ENCODE measurements at places on chromosomes 12 and 14.

DNA sequence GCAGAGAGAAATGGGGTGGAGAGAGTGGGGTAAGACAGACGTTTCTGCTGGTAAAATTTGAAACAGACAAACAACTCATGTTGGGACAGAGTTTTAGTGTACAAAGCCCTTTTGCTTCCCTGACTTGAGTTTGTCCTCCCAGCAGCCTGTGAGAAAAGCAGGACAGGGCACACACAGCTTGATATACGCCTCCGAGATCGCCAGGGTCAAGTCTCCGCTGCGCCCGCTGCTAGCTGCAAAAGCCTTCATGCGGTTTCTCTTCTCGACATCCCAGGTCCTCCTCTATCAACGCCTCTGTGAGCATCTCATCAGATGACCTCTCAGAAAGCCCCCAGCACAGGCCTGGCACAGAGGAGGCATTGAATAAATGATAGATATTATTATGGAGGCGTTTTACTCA lies 9.4 kb upstream of the BCL11B start:
- no peak for DNase-seq

GRCh38 chr12:97595936-97596335 lies 133.3 kb downstream of the RMST start:
- no peak for DNase-seq

- DNase-seq: no peak
Measured at GRCh38 chr12:121608301-121608700, 18.0 kb upstream of the ORAI1 start.

- no peak for DNase-seq
Measured at GRCh38 chr12:125346362-125346761, 281.1 kb downstream of the AACS start.

DNA sequence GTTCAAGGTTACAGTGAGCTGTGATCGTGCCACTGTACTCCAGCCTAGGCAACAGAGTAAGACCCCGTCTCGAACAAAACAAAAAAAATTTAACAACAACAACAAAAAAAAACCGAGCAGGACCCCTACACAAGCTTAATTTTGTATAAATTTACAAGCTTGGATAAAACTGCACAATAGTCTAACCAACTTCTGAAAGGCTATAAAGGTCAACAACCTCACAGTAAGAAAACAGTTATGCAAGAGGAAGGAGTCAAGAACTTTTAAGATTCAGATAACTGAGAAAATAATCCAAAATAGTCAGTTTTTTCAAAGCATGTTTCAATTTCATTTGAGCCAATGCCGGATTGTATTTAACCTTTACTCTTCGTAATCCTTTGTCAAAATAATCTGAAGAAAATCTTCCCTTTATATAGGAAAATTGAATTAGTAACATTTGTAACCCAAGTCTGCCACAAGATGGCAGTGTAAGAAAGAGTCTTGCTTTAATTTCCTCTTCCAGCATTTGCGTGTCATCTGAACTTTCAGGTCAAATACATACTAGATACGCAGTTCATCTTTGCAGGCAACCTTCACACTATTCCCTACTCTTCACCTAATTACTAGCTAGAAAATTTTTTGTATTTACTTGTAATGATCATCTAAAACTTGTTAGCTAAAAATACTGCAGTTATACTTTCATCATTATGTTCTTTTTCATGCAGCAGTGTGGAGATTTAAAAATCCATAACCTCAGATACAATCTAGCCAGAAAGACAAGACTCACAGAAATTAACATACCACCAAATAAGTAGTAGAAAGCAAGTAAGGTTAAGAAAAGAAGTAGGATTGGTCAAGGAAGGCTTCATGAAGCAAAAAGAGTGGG lies 5.8 kb downstream of the CCNB1IP1 start:
- no peak for DNase-seq

DNA sequence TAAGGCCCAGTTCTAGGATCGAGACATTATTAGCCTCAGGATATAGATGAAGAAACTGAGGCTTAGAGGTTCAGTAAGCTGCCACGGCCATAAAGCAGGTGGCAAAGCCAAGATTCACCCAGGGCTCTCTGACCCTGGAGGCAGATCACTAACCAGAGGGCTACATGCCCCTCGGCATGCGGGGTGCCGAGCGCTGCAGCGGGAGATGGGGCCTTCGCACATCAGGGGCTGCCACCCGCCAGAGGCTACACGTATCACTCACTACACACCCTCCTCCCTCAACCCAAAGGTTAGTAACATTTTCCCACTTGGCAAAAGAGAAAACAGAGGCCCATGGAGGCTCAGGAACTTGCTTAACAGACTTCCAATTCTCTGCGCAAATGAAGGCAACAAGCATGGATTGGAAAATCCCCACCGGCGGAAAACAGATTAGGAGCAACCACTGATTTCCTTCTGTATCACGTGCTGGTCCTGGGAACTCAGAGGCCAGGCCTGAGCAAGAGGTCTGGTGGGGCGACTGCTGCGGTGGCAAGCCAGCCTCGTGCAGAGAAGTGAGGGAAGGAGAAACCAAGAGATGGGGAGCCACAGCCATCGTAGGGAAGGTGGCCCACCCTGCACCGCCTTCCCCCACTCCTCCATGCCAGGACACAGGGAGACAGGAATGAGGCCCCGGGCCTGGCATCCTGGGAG lies 6.0 kb downstream of the CCDC85C start:
- no peak for DNase-seq

DNA sequence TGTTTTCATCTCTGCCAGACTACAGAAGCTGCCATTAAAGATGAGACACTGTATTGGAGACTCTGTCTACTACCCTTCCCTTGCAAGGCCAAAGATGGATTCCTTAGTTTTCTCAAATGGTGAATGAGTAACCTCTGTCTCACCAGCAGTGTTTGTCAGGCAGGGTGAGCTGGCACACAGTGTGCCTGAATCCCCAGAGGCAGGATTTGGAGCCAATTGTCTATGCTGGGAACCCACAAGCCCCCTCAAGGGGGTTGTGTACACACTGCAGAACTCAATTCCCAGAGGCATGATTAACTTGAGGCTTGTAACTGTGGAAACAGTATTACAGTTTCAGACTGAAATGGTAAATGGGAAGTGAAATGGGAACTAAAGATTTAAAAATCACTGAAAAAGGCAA lies 136.8 kb upstream of the PTPRB start:
- DNase-seq: no peak

DNA sequence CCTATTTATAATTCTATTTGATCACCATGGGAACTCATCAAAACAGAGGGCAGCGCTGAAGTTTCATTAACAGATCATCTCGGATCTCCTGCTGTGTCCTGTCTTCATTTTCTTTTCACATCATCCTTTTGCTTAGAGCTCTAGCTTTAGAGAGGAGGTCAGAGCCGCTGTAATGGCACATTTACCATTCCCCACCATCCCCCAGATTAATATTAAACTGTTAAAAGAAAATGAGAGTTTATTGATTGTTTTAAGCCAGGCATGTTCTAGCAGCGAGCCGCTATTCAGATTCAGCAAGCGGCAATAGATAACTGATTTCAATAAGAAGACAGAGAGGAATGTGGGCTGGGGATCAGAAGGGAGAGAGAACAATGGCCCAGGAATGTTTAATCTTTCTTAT lies 308.8 kb downstream of the EGLN3 start:
- no peak for DNase-seq

DNA sequence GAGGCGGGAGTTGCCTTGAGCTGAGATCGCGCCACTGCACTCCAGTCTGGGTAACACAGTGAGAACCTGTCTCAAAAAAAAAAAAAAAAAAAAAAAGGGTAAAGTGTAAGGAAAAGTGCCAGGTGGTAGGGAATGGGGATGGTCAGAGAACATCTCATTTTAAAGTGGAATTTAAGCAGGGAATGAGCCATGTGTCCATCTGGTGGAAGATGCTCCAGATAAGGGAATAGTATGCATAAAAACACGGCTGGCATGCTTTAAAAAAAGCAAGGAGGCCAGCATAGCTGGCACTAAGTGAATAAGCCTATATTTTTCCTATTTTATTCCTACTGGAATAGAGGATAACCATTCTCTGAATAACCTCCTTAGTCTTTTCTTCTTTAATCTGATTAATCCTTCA lies 33.7 kb downstream of the FAM186A start:
- no peak for DNase-seq

DNA sequence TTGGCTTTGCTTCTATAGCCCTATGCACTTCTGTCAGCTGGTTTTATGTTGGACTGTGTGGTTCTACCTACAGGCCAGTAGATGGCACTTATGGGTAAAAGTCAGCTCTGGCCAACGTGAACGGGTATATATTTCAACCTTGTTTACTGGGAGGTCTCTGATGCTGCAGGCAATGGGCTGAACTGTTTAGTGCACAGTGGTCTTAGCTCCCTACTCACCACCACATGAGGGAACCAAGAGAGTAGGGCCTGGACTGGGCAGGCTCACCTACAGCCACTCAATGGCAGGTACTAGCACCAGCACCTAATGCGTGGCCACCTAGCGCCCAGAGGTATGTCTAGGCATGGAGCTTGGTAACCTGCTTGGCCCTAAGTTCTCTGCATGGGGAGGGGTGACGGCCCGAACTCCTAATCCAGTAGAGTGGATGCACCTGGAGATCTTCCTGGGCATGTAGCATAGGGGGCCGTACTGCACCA lies 481.8 kb downstream of the TMEM117 start:
- no peak for DNase-seq

DNA sequence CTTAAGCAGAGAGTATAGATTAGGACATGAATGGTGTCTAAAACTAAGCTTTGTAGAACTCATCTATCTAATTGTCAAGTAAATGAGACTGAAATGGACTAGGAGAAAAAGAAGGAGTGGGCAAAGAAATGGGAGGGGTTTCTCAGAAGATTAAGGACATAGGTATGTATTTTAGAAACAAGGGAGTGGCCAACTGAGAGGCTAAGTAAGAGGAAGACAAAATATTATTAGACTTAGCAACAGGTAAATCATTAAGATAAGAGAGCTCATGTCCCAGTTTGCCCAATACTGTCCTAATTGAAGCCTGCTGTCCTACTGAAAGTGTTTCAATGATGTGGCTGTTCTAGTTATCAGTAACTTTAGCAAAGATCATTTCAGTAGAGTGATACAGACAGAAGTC lies 171.4 kb downstream of the KITLG start:
- DNase-seq: no peak

- DNase-seq: no peak
Measured at GRCh38 chr12:26666286-26666685, 166.7 kb downstream of the ITPR2 start.

DNA sequence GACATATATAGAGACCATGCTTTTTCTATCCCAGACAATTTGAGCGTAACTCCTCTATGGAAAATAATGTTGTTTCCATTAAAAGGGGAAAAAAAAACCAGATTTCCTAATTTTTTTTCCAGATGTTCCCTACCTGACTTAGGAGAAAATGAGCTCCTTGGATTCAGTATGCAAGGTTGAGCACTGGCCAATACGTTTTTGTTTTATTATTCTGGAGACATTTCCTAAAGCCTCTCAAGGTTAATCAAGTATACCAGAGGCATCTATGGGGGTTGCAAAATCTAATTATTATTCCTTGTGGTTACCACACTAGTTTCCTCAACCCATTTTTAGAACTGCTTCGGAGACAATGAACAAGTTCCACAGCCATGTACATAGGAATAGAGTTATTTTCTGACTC lies 291.3 kb downstream of the SLC16A7 start:
- DNase-seq: no peak

DNA sequence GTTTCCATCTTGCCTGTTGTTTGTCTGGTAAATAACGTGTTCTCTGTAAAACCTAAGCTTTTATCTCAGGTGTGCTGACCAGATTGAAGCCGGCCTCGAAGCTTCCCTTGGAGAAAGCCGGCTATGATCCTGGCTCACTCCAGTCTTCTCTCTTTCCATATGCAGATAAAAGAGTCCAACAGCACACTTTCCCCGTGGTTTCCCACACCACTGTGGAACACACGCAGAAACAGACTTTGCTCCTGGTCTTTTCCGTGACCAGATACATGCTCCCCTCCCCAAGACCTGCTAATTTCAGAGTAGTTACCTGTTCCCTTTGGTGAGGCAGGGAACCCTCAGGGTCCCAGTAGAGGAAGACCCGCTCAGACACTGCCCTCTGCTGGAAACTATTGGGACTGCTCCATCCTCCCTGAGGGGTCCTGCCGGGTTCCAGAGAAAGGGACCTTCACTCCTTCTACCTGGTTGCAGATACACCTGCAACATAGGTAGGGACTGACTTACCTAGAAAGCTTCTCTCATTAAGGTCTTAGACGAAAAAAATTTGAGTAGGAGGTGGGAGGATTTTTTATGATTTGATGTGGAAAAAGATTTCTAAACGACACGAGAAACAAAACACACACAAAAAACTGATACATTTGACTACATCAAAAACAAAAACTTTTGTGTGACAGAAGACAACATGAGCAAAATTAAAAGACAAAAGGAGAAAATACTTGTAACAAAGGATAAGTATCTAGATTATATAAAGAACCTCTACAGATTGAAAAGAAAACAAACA lies 415.4 kb upstream of the CCDC196 start:
- DNase-seq: peak; percentile 51

DNA sequence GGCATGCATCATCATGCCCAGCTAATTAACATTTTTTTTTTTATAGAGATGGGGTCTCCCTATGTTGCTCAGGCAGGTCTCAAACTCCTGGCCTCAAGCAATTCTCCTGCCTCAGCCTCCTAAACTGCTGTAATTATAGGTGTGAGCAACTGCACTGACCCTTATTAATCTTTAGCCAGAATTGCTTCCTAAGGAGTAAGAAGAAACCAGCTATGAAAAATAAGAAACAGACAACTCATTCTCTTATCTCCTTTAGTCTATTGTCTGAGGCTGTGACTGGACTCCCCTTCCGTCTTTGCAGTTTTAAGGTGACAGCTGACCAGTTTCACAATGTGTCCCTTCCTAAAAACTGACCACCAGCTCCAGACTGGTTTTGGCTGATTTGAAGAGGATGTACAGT lies 52.4 kb downstream of the EMP1 start:
- no peak for DNase-seq

DNA sequence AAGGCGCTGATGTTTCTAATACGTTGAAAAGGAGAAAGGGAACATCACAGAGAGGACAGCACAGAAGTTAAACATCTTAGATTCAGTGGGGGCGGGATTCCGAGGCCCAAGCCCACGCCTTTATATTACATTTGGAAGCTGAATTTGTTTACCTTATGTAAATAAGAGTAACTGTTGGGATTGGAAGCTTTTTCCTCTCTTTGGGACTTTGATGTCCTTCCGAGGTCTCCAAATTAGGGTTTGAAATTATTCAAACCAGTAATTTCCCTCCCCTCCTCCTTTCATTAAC lies 6.4 kb downstream of the FOXA1 start:
- no peak for DNase-seq

DNA sequence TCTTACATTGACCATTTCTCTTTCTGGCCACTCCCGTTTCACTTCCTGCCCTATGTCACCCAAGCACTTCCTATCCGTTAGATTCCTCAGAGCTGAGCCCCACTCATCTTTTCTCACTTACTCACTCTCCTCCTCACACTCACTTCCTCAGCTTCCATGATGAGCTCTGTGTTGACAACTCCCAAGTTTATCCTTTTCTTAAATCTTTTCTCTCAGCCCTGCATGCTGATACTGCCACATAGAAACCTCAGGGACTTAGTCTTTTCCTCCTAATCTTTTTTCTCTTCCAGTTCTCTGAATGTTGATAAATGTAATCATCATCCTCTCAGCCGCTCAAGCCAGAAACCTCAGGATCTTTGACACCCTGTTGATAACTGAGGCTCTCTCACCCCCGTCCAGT lies 99.6 kb downstream of the ANO6 start:
- no peak for DNase-seq
